ENCODE measurements at places on chromosomes 3 and 15. TPM values are rescaled to one million over a fixed set of nuclear protein-coding genes. Genes with fewer than 3 reads are reported as not detected.

Gene GLDN
- not detected for total RNA-seq

Gene NRROS
- 17.0 TPM for total RNA-seq

Gene WNT5A
- total RNA-seq: not detected

Gene BLM
- 37.0 TPM for total RNA-seq

Gene AP2M1
- total RNA-seq: 270 TPM

DNA sequence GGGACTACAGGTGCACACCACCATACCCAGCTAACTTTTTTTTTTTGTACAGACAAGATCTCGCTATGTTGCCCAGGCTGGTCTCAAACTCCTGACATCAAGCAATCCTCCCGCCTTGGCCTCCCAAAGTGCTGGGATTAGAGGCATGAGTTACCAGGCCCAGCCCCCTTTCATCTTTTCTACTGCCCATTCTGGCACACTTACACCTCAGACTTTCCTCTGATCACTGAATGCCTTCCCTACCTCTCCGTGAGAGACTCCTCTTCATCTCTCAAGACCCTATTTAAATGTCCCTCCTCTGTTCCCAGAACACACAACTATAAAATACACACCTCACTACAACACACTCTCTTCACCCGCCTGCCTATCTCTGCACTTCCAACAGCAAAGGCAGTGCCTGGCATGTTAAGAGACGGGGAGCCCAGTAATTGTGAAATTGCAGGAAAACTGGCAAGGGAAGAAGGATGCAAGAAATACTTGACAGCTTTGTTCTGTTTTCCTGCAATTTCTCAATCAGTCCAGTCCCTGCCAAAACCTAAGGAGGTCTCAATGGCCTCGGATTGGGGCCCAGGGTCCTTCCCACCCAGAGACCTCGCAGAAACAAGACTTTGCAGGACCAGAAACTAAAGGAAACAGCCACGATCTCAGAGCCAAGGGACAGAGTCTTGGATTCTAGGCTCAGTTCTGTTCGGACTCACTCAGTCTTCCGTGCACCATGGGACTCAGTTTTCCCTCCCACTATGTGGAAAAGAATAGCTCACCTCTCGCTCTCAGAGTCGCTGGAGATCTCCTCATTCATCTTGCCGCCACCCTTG, 849 bp downstream of the RRP9 start:
- DNase-seq: no peak

GRCh38 chr3:11244121-11244677, 28.0 kb upstream of the ATG7 start:
- DNase-seq: no peak

- no peak for DNase-seq
Observed at GRCh38 chr3:145015253-145015652, 1043.6 kb downstream of the DIPK2A start.

DNA sequence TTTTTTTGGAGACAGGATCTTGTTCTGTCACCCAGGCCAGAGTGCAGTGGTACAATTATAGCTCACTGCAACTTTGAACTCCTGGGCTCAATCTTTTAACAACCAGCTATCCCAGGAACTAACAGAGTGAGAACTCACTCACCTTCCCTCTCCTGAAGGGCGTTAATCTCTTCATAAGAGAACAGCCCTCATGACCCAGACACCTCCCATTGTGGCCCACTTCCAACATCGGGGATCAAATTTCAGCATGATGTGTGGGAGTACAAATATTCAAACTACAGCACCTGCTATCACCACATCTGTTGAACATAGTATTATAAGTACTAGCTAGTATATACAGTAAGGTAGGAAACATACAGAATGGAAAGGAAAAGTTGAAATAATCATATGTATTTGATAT, 132.5 kb downstream of the DOCK3 start:
- no peak for DNase-seq

- no peak for DNase-seq
Observed at GRCh38 chr15:52288051-52288942, 7.3 kb downstream of the MYO5C start.

DNA sequence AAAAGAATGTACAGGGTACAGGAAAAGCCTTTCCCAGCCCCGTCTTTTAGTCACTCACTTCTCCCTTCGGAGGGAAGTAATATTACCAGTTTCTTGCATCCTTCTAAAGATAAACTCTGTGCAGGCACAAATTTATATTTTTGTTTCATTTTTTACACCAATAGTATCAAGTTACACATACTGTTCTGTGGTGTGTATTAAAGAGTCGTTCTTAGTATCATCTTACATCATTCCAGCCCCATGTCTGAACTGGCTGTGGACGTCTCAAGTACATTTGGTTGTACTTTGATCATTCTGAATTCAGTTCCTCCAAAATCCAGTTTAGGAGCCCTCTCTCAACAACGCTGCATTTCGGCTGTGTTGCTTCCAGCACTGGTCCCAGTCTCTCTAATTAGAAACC, 68.7 kb downstream of the LMLN start:
- no peak for DNase-seq

- DNase-seq: no peak
Observed at GRCh38 chr3:25056036-25056755, 371.9 kb upstream of the RARB start.

DNA sequence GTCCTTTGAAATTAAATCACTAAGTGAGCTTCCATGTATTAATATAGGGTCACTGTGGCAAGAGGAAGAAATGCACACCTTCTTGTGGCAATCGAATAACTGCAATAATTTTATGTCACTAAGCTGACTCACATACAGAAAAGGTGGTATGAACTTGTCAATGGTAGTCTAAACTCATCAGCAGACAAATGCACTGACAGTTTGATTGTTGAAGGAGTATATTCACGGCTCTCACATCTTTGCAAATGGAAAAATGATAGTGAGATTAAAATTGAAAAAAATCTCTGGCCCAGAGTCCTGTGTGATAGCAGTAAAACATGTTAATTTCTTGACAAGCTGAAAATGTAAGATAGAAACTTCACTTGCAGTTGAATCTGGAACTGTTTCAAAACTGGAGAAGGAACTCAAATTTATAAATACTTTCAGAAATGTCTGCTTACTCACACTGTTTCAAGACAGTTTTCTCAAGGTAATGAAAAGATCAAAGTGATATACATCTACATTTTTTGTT, 215.8 kb upstream of the CADM2 start:
- no peak for DNase-seq

DNA sequence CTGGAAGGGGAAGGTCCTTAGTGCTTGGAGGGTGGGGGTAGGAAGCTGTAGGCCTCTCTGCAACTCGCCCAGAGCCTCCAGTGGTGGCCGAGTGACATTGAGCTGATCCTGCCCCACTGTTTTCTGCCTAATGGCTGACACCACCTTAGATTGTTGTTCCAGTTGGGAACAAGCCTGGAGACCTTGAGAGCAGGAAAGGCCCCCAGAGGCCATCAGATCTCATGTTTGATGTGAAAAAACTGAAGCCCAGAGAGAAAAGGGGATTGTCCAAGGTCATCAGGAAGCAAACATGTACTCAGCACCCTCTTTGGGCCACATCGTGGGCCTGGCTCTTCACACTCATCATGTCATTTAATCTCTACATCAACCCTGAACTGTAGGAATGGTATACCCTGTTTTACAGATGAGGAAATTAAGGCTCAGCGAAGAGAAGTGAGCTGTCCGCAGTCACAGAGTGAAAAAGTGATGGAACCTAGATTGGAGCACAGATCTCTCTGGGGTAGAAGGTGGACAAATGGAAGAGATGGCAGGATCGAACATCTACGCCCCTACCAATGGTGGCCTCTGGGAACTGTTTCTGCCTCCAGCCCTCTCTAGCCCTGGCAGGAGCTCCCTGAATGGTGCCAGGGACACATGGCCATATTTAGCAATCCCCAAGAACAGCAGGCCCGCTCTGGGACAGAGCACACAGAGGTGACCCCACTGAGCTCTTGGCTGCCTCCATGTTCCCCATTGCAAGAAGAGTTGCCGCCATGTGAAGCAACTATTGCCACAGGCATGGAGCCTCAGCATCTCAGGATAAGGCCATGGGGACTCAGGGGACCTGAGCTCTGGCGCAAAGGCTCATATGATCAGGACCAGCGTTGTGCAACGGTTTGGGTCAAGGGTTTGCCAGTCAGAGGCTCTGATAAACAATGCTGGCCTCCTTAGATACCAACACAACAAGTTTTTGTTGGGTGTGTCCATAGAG, 31.6 kb upstream of the TSEN2 start:
- DNase-seq: no peak

GRCh38 chr3:177263615-177264368, 66.5 kb upstream of the TBL1XR1 start:
- no peak for DNase-seq

GRCh38 chr3:113626503-113627371, 69.7 kb downstream of the USF3 start:
- DNase-seq: no peak

GRCh38 chr3:18438586-18438985, 13.4 kb upstream of the SATB1 start:
- DNase-seq: peak; percentile 48

DNA sequence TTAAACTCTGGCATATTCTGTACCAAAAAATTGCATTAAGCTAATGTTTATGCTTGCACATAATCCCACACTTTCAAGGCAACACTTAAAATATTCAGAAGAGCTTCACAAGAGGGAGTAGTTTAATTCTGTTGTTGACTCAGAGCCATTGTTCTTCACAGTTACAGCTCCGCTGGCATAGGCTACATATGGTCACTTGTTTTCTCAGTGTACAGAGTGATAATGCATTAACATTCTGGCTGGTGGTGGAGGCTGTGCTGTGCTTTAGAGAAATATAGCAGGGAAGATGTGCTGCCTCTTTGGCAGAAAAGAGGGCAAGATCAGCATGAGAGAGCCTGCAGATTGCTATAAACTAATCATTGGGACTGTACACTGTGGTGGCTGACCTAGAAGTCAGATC, 13.3 kb downstream of the NLGN1 start:
- no peak for DNase-seq

DNA sequence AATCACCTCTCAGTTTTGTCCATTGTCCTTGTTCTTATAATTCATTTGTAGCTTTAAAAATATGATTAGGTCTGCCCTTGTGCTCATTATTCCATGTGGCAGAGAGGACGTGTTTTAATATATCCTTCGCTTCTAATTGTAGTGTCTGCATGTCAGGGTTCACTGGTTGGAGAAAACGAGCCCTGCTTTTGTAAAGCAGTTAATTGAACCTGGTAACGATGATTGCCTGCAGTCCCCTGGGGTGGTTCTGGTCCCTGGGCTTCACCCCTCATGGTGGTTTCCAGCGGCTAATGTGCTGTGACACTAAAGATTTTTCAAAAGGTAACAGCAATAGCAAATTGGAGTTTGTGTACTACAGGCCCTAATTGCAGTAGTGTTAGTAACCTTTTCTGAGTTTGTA, 299.6 kb downstream of the CACNA2D3 start:
- DNase-seq: no peak

- no peak for DNase-seq
Observed at GRCh38 chr3:116276675-116277074, 168.6 kb downstream of the LSAMP start.

GRCh38 chr3:16439163-16439847, 74.2 kb downstream of the RFTN1 start:
- no peak for DNase-seq

DNA sequence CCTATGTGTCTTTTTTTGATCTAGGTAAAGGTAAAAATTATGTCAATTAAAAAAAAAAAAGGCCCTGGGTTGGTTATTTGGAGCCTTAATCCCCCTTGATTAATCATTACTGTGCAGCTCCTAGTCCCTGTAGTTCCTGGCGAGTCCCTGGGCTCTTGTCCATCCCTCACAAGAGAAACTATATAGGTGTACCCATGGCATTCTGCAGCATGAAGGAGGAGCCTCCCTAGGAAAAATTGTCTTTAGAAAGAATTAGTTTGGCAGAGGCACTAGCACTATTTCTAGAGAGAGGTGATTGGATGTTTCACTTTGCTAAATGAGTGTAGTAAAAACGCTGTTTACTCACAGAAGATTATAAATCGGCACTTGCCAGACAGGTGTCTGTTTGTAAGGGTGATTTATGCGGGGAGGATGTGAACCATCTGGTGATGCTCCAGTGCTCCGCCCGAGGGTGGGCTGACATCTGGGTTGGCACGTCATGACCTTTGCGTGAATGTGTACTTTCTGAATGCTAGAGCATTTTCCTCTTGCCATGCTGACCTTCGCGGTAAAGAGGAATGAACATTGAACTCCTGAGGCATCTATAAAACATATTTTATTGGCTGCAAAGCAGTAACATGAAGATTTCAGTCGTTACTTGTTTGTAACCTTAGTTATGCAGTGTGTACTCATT, 12.6 kb downstream of the PLCL2 start:
- peak; percentile 56 for DNase-seq
